ENCODE measurements at places on chromosomes 1 and 21.

- DNase-seq: no peak
Observed at GRCh38 chr1:58941471-58942289, 157.8 kb upstream of the JUN start.

DNA sequence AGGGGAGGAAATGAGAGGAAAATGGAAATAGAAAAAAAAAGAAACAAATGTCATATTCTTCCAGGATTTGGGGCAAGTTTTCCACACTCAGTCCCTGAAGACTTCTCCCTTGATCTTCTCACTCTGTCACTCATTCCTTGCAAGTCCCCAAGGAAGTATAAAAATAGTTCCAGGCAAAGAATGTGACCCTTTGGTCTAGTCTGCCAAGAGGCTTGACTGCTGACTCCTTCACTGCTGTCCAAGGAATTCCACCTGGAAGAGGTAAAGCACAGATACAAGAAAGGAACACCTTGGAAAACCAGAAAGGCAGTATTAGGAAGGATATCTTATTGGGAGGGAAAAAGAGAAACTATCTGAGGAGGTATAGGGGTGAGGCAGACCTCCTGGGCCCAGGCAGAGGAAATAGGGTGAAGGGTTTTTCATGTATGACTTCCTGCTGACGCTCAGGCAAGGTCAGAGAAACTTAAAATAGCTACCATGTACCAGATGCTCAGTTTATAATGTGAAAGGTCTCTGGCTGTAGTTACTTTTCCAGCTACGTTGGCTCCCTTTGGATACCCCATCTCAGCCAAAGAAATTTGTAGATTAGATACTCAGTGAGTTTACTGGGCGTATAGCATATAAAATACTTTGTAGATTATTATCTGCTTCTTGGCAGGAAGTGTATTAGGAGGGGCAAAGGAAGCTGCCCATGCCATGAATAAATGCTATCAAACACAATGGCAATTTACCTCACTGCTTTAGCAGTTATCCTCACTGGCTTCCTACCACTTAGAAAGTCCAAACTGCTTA lies 2.0 kb upstream of the GJA5 start:
- DNase-seq: no peak

GRCh38 chr1:208045463-208046260 lies 134.7 kb upstream of the CD34 start:
- no peak for DNase-seq

GRCh38 chr1:117780687-117781475 lies 148.5 kb downstream of the GDAP2 start:
- peak; percentile 91 for DNase-seq

DNA sequence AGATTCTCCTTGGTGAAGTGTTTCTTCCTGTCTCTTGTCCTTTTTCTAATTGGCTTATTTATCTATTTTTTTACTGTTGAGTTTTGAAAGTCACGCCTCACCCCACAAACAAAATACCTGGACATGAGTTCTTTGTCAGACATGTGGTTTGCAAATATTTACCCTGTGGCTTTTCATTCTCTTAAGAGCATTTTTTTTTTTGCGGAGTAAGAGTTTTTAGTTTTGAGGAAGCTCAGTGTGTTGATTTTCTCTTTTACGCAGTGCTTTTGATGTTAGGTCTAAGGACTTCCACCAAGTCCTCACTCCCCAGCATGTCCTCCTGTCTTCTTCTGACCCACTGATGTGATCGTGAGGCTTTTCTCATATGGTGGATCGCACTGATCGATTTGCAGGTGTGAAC lies 7.6 kb downstream of the DFFB start:
- no peak for DNase-seq

GRCh38 chr1:174023440-174023839 lies 1.3 kb upstream of the RC3H1 start:
- DNase-seq: no peak

DNA sequence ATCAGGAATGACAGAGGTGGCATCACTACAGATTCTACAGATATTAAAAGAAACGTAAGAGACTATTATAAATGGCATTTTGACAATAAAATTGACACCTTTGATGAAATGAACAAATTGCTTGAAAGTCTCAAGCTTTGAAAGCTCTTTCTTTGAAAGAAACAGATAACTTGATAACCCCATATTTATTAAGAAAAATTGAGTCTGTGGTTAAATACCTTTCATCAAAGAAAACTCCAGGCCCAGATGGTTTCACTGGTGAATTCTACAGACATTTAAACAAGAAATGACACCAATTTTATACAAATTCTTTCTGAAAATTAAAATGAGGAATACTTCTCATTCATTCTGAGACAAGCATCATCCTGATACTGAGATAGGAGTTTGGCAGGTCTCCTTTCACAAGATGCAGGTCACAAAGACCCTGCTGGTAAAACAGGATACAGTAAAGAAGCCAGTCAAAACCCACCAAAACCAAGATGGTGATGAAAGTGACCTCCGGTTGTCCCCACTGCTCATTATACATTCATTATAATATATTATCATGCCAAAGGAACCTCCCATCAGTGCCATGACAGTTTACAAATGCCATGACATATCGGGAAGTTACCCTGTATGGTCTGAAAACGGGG lies 210.9 kb downstream of the AKT3 start:
- DNase-seq: no peak

DNA sequence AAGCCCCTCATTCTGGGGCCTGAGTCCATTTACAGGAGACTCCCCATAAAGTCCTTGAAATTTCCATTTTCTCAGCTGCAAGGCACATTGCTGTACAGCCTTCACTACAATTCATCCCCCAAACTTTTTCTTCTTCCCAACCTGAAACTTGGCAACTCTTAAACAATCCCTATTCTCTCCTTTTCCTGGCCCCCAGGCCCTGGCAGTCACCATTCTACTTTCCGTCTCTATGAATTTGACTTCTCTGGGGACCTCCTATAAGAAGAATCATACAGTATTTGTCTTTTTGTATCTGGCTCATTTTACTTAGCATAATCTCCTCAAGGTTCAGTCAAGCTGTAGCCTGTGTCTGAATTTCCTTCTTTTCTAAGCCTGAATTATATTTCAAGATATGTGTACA lies 332.9 kb downstream of the PCP4 start:
- DNase-seq: no peak

DNA sequence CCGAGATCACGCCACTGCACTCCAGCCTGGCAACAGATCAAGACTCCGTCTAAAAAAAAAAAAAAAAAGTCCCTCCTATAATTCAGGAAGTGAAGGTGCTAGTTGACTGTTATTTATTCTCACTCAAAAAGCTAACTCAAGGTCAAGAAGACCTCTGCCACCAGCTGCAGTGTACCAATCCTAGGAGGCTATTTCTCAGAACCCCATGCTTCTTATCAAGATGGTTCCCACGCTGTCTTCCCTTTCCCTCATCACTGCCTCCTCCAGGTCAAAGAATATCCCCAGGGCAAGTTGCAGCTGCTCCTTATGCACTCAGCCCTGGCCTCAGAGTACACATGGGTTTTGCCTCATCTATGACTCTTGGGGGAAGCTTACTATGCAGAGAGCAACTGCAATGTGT lies 53.6 kb downstream of the RERE start:
- no peak for DNase-seq

GRCh38 chr1:246146804-246147523 lies 360.1 kb downstream of the SMYD3 start:
- no peak for DNase-seq

GRCh38 chr1:61374156-61374555 lies 291.8 kb downstream of the NFIA start:
- no peak for DNase-seq

DNA sequence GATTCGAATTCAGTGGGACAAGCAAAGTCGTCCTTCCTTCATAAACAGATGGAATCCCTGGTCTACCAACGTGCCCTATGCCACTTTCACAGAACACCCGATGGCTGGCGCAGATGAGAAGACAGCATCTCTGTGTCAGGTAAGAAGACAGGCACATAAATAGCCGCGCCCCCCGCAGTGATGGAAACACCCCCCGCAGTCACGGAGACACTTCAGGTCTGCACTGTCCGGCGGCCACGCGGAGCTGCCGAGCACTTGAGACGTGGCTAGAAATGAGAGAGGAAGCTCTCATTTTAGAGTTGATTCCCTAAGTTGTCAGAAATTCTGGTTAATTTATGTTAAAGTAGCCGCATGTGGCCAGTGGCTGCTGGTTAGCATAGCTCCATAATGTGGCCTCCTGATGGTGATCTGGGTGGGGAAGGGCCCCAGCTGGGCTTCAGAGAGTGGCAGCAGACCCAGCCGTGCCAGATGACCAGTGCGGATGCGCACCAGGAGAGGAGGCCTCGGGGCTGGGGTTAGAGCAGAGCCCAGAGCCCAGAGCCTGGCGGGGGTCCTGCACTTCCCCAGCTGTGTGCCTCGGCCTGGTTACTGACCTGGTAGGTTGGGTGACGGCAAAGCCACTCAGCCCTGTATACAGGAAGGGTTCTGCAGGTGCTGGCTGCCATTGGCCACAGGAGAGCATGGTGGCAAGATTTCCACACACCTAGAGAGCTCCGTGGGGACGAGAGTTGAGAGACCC lies 2.9 kb downstream of the TPRG1L start:
- no peak for DNase-seq

- no peak for DNase-seq
Observed at GRCh38 chr21:24824209-24824608, 783.1 kb downstream of the MRPL39 start.

GRCh38 chr1:212613440-212614335 lies 5.1 kb downstream of the ATF3 start:
- DNase-seq: no peak

- DNase-seq: no peak
Observed at GRCh38 chr1:182811975-182812722, 22.6 kb downstream of the NPL start.

- no peak for DNase-seq
Observed at GRCh38 chr21:36602735-36603134, 96.2 kb upstream of the SIM2 start.

- DNase-seq: no peak
Observed at GRCh38 chr1:33965086-33965485, 101.2 kb downstream of the HMGB4 start.

GRCh38 chr1:156914440-156914856 lies 6.0 kb upstream of the LRRC71 start:
- DNase-seq: no peak

DNA sequence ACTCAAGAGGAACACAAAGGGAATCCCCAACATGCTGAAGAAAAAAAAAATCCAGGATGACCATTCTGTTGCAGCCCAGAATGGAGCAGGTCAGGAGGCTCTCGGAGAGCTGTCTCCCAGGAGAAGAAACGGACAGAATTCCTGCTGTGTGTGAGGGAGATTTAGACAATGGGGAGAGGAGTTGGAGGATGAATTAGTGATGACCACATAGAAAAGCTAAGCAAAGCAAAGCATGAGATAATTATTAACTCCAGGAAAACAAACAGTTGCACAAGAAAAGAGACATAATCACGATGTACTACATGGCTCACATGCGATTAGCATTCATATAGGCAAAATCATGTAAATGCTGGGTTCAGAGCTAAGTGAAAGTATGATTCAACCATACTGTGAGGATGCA lies 61.1 kb upstream of the SMYD2 start:
- no peak for DNase-seq

DNA sequence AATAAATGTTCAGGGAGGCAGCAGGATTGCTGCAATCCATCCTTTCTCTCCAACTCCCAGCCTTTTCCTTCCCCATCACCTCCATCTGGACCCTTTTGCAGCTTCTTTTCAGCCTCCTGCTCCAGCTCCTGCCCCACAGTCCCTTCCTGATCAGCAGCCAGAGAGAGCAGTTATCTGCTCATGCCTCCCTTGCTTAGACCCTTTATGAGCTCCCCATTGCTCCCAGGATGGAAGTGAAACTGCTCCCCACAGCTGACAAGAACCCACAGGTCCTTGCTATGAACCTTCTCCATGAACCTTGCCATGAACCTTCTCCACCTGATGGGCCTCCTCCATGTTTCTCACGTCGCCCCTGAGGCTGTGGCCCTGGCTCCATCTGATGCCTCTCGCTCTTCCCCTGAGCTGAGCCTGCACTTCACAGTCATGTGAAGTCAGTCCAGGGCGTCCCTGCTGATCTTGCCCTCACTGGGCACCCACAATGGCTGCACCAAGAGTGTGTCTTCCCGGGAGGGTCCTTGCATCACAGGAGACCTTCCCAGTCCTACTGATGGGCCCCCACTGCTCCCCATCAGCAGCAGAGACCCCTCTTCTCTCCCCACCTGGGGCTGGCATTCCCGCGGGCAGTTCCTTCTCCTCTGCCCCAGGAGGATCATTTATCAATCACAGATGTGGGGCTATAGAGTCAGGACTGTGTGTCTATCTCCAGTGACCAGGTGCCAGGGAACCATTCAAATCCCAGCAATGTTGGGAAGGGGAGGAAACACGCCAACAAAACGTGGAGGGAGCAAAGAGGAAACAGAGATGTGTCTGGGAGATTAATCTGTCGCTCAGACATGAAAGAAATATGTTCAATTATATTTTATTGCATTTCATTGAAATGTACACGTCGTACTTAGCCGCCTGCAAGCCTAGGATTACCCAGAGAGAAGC lies 73.1 kb downstream of the MATN1 start:
- no peak for DNase-seq

DNA sequence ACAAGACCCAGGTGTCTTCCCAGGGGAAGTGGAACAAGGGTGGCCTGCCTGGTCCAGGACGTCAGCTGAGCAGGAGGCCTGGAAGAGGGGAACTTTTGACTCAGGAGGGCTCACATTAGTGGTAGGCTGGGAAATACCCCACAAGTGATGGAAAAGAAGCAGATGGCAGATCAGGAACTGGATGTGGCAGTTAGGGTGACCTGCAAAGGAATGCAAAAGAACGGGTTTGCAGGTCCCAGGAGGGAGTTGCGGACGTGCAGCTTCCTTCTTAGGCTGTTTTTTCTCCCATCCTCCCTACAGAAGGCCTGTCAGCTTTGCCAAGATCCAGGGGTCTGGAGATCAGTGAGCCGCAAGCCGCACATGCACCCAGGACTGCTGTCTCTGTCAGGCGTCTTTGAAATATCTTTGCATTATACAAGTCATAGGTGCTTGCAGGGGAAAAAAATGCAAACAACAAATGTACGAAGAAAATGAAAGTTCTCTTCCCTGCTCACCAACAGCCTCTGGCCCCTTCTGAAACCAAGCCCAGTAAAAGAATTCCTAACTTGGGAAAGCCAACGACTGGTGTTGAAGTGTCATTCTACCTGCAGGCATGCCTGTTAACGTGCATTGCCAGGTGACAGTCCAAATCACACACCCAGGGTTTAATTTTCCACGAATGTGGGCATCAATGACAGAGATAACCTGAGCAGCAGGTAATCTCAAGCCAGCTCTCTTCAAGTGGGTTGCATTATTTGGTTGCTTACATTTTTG lies 34.4 kb downstream of the NENF start:
- DNase-seq: no peak

DNA sequence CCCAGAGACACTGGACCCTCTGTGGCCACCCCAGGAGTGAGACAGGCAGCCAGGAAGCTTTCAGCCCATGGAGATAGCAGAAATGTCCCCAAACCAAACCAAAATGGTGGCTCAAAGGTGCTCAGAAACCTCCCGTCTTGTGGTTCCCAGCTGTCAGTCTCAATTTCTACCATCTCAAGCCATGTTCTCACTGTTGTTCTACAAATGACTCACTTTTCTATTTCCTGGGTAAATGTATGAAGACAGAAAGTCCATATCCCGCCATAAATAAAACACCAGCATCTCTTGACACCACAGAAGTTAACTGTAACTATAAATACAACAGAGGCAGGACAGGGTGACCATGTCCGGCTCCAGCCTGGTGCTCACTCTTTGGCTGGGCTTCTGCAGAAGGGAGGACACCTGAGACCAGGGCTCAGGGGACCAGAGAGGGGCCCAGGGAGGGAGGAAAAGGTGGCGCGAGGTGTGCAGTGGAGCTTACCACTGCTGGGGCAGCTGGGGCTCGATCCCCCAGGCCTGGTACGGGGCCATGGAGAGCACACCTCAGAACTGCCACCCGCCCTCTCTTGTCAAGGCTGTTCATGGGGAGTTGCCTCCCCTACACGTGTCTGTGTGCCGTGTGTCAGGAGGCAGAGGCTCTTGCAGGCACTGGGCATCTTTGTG lies 43.6 kb downstream of the EPHB2 start:
- no peak for DNase-seq

Data from HFF-Myc (cell line).